ENCODE measurements at places on chromosomes 1 and 21. TPM values are rescaled to one million over a fixed set of nuclear protein-coding genes. Genes with fewer than 3 reads are reported as not detected.

Gene ARL8A
- total RNA-seq: 38.8 TPM

Gene NTNG1
- 3.2 TPM for total RNA-seq

Gene FCRL2
- not detected for total RNA-seq

Gene LY9
- total RNA-seq: not detected

Gene GNG4
- total RNA-seq: 1.8 TPM

Gene MYOG
- 15.7 TPM for total RNA-seq

Gene PGBD5
- total RNA-seq: 2.0 TPM

Gene UBASH3A
- total RNA-seq: not detected

Gene RNU11
- total RNA-seq: not detected

Gene PGLYRP3
- 1.1 TPM for total RNA-seq

Gene SRM
- total RNA-seq: 51.0 TPM

Gene TFAP2E
- 3.6 TPM for total RNA-seq

Gene HTR6
- total RNA-seq: not detected

Gene YRDC
- 11.9 TPM for total RNA-seq

Gene SHISAL2A
- total RNA-seq: not detected

Gene PCSK9
- 6.8 TPM for total RNA-seq

Gene FCRLA
- total RNA-seq: not detected

Gene SLC22A15
- 21.9 TPM for total RNA-seq

Gene A3GALT2
- not detected for total RNA-seq

Gene DCST1
- not detected for total RNA-seq

Gene LYPD8
- not detected for total RNA-seq

Gene TSPAN1
- 1.1 TPM for total RNA-seq

Gene PPM1J
- 1.6 TPM for total RNA-seq

Gene PRAMEF15
- not detected for total RNA-seq

Gene TP73
- total RNA-seq: not detected

Gene SUSD4
- total RNA-seq: 18.5 TPM

Gene OR2T10
- total RNA-seq: not detected

Gene BRWD1
- 43.8 TPM for total RNA-seq

Gene PM20D1
- total RNA-seq: not detected

Gene TMEM51
- total RNA-seq: 23.5 TPM

Gene OR6N1
- total RNA-seq: not detected

Gene BRINP3
- 2.2 TPM for total RNA-seq

Gene LIPI
- not detected for total RNA-seq

Gene TPTE
- total RNA-seq: not detected

Gene MRPL39
- 25.0 TPM for total RNA-seq

Gene OLFML3
- total RNA-seq: 130 TPM

Gene RXRG
- not detected for total RNA-seq

Gene NUDT4B
- total RNA-seq: not detected

Gene FLG2
- total RNA-seq: not detected

Gene PRR9
- not detected for total RNA-seq

Gene EXTL2
- 31.5 TPM for total RNA-seq

Gene RHD
- 0.38 TPM for total RNA-seq

Gene OR10Z1
- not detected for total RNA-seq

Gene HEYL
- 1.3 TPM for total RNA-seq

Gene REN
- not detected for total RNA-seq

Gene ZNF695
- total RNA-seq: 3.2 TPM

Gene FCGR3A
- 4.0 TPM for total RNA-seq

Gene CD247
- not detected for total RNA-seq

Gene MAN1C1
- 29.1 TPM for total RNA-seq

Gene UTS2
- total RNA-seq: not detected

Gene C1orf198
- total RNA-seq: 22.2 TPM

Gene ST6GALNAC5
- total RNA-seq: 0.87 TPM

Gene FMO1
- total RNA-seq: not detected

Gene TDRD5
- total RNA-seq: not detected

Gene SYNC
- 0.49 TPM for total RNA-seq

Gene DISC1
- 82.5 TPM for total RNA-seq

Gene CD1B
- not detected for total RNA-seq

Gene COL11A1
- 9.2 TPM for total RNA-seq

Gene RXFP4
- total RNA-seq: not detected

Data from endothelial cell (in vitro differentiated cells).